ENCODE measurements at places on chromosomes 6 and 20.

- no peak for DNase-seq
These were observed 289.1 kb downstream of the TAF4 start for GRCh38 chr20:61776491-61777075.

DNA sequence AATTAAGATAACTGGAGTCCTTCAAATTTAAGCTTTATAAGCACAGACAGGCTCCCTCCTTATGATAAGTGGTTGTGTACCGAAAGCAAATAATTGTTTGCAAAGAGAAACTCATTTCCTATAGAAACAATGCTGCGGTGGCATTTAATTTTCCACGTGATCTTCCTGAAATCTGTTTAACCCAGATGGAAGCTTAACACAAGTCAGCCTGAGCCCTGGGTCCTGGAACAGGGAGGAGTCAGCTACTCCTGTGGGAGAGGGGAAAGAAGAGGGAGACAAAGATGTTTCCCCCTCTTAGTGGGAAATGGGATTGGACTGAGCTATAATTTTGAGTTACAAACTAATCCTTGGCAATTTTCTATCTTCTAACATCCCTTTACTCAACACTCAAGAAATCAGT lies 136.5 kb downstream of the ELOVL4 start:
- no peak for DNase-seq

- DNase-seq, result no peak
These were observed 440.0 kb upstream of the NOX3 start for GRCh38 chr6:155895641-155896040.

- no peak for DNase-seq
These were observed 75.3 kb downstream of the UTRN start for GRCh38 chr6:144360401-144360800.

Data from IMR-90 (cell line).